ENCODE measurements at places on chromosomes 11 and 22.
A peak's percentile ranks its signal among the peaks of the same experiment; 100 is the strongest.

GRCh38 chr22:17085277-17086181 is 729 bp downstream of the IL17RA start:
- DNase-seq = no peak

DNA sequence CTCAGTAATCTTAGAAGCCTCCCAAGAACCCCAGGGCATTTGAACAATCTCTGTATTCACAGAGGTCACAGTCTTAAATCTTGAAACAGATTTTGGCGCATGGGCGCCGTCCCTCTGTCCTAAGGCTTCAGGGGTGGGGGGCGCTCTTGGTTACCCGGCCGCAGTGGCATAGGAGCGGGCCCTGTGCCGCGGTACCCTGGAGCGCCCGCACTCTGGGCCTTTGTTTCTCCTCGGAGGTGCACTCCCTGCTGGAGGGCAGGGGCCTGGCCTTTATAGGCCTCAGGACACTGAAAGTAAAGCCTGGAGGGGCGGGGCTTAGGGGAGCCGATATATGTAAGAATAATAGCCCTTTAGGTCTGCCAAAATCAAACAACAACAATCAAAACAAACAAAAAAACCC is 197.3 kb upstream of the FOLH1 start:
- no peak for DNase-seq

GRCh38 chr11:35909511-35910265 is 34.2 kb upstream of the LDLRAD3 start:
- DNase-seq = no peak

- no peak for DNase-seq
These were observed 23.0 kb upstream of the AIFM3 start for GRCh38 chr22:20944042-20944441.

DNA sequence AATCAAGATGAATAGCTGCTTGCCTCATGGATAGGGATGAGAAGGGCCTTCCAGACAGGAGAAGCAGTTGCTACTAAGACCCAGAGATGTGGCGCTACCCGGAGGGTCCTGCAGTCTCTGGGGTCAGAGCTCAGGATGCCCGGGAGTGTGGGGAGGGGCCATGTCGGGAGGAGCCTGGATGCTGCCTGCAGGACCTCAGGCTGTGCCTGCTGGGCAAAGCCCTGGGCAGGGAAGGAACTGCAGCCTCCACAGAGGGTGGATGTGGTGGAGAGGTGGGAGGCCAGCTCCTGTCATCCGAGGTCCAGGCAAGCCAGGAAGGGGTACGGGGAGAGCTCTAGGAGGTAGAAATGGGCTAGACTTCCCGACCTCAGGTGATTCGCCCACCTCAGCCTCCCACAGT is 11.0 kb downstream of the PRR5 start:
- no peak for DNase-seq

GRCh38 chr22:35661464-35661863 is 13.2 kb downstream of the APOL6 start:
- peak; percentile 54 for DNase-seq

DNA sequence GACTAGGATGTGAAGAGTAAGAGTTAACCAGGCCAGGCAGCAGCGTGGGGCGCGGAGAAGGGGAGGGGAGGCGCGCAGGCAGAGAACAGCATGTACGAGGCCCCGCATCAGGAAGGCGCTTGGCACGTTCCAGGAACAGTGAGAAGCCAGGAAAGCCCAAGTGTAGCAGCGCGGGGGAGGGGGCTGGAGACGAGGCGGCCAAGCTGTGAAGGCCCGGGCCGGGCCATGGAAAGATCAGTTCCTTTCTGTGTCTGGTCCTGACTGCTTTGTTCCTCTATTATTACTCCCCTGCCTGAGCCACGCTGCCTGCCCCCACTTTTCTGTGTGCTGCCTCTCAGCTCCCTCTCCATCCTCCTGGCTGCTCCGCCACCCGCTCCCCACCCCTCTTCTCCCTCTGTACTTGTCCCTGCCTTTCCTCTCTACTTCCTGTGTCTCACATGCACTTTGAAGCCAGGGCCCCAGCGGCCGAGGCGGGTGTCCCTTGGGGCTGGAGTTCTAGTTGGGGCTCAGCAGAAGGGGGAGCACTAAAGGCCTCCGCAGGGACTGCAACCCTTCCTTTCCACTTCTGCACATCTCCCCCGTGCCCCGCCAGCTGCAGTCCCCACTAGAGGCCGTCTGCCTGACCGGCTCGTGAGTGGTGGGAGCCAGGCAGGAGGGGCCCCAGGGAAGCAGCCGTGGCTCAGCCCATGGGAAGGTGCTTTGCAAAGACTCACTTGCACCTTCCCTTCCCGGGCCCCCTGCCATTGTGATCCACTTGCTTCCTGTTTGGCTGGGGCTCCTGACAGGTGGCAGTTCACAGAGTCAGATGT is 63.7 kb downstream of the PRDM11 start:
- DNase-seq = peak; percentile 33

- DNase-seq = no peak
These were observed 282.3 kb upstream of the CTSC start for GRCh38 chr11:88619656-88620385.

All from brain microvascular endothelial cell (primary cell).